NCI-H2029 (cell line): ENCODE measurements at places on chromosomes 2 and 18.

DNA sequence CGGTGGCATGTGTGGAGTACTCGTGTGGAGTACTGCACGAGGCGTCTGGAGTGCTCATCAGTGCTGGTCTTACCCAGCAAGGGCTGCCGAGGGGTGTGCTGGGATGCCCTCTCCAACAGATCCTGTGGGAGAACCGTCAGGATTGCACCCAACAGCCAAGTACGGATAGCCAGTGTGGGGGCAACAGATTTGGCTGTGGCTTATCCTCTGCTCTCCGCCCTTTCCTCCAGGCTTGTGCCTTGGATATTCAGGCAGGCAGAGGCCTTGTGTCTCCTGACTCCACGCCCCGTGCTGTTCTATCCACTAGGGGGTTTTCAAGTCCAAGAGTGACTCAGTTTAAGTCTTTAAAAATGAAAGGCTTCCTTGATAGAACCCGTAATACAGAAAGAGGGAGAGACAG lies 321.0 kb upstream of the HS6ST1 start:
- no peak for DNase-seq

DNA sequence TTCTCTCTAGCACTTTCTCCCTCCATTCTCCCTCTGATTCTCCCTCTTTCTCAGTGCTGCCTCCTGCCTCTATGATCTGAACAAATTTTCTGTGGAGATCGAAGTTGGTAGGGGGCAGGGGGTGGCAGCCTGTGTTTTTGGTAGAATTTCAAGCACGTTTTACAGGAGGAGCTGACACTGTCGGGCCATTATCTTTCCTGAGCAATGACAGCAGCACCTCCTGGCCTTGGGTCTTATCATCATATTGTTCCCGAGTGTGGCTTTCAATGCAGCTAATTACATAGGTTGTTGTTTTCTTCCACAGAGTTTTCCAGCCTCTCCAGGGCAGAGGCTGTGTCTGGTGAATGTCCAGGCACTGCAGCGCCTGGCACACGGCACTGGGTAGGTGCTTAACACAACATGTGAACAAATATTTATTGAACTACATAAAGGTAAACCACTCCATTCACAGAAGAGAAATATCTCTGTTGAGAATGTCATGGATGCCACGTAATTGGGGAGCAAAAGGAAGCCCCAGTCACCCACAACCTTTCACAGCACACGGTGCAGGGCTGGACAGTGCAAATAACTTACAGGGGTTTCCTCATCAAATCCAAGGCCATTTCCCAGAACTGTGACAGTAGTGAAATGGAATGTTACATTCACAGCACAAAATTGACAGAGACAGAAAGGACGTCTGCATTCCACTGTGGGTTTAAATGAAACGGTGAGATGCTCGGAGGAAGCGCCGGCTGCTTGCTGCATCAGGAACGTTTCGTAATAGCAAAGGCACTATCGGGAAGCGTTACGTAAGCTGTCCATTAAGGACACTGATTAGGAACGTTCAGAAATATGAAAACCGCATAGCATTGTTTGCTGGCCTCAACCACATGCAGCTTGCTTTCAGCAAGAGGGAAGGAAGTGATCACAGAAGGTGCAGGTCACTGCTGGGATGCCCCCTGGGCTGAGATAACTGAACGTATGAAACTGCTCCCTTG lies 6.5 kb upstream of the KCNG2 start:
- no peak for DNase-seq

DNA sequence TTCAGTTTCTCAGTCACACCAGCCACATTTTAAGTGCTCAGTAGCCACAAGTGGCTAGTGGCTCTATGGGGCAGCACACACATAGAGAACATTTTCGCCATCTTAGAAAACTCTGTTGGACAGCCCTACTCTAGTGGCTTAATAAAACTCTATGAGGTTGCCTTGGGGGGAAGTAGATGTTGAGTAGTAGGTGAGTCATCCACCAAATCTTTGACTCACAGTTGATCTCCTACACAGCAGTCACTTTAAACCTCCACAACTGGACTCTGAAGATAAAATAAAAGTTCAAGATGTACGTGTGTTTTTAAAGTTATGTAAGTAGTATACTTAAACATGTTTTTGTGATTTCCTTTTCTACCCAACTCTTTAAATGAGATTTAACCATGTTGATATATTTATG lies 379.0 kb downstream of the SETBP1 start:
- DNase-seq = no peak

GRCh38 chr2:8146132-8147005 lies 535.5 kb upstream of the ID2 start:
- peak; percentile 55 for DNase-seq

DNA sequence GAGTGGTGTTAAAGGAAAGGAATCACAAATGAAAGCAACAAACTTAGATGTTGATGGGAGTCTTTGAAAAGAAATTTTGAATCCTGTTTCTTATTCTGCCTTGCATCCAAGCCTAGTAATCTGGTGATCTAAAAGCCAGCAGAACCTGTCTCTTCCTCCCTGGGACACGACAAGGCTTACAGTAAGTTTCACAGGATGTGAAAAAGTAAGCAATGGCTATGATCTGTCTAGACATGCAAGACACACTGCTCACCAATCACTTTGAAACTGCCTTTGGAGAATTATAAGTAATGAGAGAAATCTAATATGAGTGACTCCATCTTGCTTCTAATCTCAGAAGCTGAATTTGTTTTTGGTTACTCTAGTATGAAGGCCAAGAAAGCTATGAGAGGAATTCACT lies 103.7 kb downstream of the KCNH7 start:
- DNase-seq = no peak

GRCh38 chr18:2502880-2503279 lies 68.4 kb downstream of the METTL4 start:
- no peak for DNase-seq

DNA sequence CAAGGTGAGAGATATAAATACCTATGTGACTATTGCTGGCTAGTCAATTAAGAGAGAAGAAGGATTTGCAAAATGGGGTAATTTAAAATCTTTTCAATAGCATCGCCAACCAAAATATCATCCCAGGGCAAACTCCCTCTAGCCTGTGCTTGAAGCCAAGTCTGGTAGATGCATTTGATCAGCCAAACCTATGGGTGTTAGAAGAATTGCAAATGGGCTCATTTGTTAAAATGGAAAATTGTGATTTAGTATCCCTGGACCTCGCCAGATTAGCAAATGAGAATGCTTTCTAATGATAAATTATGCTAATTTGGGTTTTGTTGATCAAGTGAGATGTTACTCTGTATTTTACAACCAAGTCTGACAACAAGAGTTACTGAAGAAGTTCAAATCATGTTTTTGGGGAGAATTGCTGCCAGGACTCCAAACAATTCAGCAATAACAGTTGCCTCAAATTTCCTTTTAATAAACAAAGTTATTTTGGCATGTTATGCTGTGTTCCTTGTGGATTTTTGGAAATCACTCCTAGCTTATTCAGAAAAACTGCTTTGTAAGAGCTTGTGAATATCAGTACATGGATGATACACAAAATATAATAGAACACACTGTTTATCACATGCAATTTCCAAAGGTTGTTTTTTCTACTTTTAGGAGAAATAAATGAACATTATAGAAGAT lies 272.5 kb upstream of the PARD3B start:
- no peak for DNase-seq
